ENCODE measurements at places on chromosomes 6 and 20. TPM values are rescaled to one million over a fixed set of nuclear protein-coding genes. Genes with fewer than 3 reads are reported as not detected.

STMN3 gene
- 67.4 TPM for total RNA-seq

CCR6 gene
- not detected for total RNA-seq

CST9L gene
- total RNA-seq: not detected

HDGFL1 gene
- not detected for total RNA-seq

RBM24 gene
- total RNA-seq: 3.1 TPM

PSMB8 gene
- total RNA-seq: 26.2 TPM

BPIFB4 gene
- total RNA-seq: not detected

FAM83D gene
- 40.1 TPM for total RNA-seq

CTSA gene
- 91.1 TPM for total RNA-seq

BRPF3 gene
- total RNA-seq: 7.6 TPM

PPP1R10 gene
- total RNA-seq: 19.8 TPM

CLIC1 gene
- 974 TPM for total RNA-seq

GSTA3 gene
- total RNA-seq: not detected

PHACTR1 gene
- 2.5 TPM for total RNA-seq

NKAIN2 gene
- not detected for total RNA-seq
